ENCODE measurements at places on chromosomes 2 and 18. TPM values are rescaled to one million over a fixed set of nuclear protein-coding genes. Genes with fewer than 3 reads are reported as not detected.
A peak's percentile ranks its signal among the peaks of the same experiment; 100 is the strongest.

The AMER3 gene
- polyA plus RNA-seq, result not detected

- DNase-seq, result no peak
Observed at GRCh38 chr2:196336715-196337114, 165.3 kb upstream of the STK17B start.

DNA sequence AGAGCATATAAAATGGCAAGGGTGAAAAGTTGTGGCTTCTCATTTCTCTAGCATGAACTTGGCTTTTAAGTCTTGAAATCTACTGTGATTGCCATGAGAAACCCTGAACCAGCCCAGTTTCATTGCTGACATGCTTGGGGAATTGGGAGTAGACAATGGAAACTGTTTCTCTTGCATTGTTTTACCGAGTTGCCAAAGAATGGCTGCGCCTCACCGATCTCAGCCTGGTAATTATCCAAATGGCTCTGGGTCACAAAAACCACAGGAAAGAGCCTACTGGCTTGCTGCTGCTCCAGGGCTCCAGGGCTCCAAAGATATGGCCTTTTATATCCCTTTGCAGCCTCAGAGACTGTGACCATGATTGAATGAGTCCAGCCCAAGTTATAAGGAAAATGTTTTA lies 310.4 kb upstream of the NT5C1B start:
- DNase-seq, result no peak

GRCh38 chr2:20281876-20282275 lies 56.9 kb upstream of the SDC1 start:
- no peak for DNase-seq

DNA sequence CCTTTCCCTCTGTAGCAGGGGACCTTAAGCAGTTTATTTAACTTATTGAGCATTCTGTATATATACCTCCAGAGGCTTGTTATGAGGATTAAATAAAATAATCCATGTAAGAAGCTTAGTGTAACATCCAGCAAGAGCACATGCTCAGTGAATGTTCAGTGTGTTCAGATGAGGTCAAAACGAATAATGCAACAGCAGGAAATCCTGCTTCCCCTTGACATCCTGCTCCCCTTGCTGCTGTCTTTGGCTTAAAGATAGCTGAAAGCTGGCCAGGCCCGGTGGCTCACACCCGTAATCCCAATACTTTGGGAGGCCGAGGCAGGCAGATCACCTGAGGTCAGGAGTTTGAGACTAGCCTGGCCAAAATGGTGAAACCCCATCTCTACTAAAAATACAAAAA lies 68.7 kb downstream of the COL4A4 start:
- no peak for DNase-seq

GRCh38 chr2:165898381-165898780 lies 55.2 kb downstream of the TTC21B start:
- DNase-seq, result no peak

DNA sequence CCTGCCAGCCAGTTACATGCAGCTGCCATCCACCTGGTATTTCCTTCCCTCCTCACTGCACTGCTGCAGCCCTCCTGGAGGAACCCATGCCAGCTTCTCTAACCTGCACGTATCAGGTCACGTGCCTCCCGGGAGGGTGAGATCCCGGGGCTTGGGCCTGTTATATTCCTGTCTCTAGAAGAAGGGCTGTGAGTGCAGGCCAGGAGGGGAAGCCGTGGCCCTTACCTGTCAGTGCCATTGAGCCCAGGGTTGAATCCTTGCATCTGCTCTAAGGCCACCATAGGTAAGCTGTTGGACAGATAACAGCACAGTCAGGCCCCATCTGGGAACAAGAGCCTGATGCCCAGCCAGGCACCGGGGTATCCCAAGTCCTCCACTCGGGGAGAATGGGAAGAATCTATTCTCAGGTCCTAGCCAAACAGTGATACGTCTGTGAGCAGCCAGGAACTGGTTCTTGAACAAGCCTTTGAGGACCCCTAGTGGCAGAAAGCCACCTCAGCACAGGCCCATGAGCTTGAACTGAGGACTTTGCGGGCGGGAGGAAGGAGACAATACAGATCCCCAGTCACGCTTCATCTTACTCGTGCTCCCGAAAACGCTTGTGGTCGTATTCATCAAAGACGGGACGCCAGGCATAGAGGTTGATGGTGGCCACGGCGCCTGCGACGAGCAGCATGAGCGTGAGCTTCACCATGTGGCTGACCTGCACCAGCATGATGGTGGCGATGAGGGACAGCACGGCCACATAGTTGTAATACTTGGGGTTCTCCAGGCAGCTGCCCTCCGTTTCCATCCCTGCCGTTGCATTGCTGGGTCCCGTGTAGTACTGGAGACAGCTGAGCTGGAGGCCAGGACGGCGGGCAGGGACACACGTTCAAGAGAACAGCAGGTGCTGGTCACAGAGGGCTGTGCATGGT lies 34.4 kb downstream of the CENPO start:
- peak; percentile 68 for DNase-seq

DNA sequence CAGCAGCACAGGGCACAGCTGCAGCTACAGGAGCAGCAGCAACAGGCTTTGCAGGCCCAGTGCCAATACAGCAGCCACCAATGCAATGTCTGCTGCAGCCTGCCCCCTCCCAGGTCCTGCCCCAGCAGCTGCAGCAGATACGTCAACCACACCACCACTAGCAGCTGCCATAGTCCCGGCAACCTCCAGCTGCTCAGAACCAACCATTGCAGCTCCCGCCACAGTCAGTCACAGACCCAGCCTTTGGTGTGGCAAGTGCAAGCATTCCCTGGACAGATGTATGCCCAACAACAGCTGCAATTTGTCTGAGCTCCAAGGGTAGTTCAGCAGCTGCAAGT lies 53.3 kb upstream of the TUBA3E start:
- no peak for DNase-seq
